ENCODE measurements at places on chromosomes 12 and 14. TPM values are rescaled to one million over a fixed set of nuclear protein-coding genes. Genes with fewer than 3 reads are reported as not detected.

CLEC9A gene
- not detected for total RNA-seq

DNA sequence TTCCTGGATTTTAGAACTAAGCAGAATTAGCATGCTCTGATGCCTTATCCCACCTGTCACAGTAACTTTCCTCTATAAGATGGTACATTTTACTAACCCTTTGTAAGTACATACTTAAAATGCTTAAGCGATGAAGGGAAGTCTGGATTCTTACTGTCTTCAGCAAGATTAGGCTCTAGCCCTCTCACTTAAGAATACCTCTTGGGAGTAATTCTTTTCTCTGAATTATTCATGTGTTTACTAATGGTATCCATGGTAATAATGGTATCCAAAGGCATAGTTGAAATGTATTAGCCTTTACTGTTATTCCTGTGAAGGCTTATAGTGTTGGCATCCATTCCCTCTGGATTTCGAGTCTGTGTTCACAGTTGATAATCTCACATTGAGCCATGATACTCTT is 176.9 kb downstream of the MON2 start:
- DNase-seq = no peak

- no peak for DNase-seq
Observed at GRCh38 chr14:24815543-24815942, 181.6 kb upstream of the GZMB start.

DNA sequence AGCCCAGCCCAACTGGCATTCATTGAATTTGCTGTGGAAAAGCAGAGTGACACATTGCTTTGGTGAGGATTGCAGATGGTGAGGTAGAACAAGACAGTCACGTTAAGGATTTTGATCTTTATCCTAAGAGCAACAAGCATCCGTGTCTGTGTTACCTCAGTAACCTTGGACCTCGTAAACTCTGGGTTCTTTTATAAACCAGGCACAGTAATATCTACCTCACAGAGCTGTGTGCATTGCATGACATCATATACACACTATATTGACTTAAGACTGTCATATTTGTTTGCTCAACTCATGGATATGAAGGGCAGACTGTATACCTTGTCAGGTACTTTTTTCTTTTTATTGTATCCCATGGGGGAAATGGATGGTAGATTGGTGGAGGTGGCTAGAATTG is 156.2 kb downstream of the ETV6 start:
- no peak for DNase-seq

- DNase-seq = no peak
Observed at GRCh38 chr12:72271451-72272090, 599 bp upstream of the TRHDE start.

DNA sequence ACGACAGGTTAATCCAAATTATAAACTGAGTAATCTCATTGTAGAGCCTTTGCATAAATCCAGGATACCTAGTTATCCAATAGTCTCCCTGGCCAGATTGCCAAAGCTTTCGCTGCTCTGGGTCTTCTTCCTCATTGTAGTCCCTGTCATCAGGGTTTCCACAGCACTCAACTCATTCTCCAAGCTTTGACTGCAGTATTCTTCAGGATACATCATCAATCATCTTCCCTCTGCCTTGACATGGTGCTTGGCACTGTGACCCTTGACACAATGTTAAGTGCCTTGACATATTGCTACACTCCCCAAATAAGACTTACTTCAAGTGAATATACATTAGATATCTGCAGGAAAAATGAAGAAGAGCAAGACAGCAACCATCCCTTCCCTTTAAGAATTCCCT is 60.1 kb upstream of the RESF1 start:
- no peak for DNase-seq

Measured in pulmonary artery endothelial cell (primary cell).